ENCODE measurements at places on chromosomes 13 and 19.

GRCh38 chr19:13463296-13463695 lies 43.0 kb downstream of the CACNA1A start:
- DNase-seq: peak; percentile 88

DNA sequence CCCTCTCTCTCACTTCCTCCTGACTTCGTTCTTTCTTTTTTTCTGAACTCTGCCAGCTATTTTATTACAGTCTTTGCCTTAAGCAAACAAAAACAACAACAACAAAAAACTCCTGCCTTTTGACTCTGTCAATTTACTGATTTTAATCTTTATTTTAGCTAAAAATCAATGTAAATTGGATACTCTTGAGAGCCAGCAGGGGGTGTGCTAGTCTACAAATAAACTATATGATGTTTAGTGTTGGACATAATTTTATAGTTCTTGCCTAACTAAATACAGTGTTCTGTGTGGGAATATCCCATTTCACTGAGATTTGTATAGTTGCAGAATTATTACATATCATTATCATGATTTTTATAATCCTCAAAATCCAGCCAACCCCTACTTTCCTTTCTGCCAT lies 1199.9 kb upstream of the SPRY2 start:
- DNase-seq: no peak

DNA sequence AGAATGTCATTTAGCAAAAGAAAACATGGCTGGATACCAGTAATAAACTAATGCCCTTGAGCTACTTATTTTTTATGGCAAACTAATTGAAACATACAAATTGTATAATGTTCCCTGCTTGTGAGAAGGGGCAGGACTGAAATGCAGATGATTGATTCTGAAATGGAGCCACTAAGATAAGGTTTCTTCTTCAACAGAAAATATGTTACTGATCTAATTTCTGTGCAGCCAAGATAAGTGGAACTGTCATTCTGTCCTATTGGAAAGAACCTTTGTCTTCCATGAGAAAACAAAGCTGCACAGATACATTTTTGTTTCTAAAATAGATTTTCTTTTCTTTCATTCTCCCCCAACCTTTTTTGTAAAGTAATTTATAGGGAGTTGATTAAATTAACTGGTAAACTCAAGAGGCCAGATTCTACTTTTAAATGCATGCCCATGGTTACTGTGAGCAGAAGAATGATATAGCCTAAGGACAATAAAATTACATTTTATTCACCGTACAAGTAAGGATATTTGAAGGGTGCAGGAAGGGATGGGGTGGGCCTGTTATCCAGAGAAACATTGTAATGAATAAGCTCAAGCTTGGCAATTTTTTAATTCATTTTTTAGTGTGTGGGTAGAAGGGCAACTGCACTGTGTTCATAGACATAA lies 39.9 kb downstream of the STARD13 start:
- no peak for DNase-seq

DNA sequence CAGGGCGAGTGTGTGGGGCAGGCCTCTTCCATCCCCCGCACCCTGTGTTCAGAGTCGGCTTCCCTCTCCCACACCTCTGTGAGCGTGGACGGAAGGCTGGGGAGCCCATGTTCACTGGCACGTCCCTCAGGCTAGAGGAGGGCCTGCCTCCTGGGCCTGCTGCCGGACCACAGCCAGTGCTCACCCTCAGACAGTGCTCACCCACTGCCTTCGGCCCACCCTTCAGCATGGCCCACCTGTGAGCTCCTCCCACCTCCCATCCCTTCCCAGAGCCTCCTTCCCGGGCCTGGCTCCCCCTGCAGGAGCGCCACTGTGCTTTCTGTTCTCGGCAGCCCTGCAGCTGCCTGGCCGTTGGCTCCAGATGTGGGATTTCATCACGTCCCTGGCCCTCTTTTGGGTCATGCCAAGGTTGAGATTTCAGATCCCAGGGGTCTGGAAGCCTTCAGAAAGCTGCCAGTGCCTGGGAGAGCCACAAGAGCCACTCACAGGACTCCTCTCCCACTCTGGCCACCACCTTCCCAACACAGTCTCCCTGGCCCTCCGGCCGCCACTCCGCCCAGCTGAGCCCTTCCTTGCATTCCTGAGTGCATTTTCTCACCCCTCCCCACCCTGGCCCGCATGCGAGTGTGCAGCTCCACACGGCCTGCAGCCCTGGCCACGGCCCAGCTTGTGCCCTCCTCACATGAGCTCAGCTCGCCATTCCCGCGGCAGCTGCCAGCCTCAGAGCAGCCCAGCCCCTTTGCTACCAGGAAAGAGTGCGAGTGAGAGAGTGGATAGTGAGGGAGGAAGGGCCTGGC lies 25.3 kb downstream of the CAPN12 start:
- DNase-seq: peak; percentile 86

GRCh38 chr19:18436671-18437490 lies 1.1 kb downstream of the ISYNA1 start:
- DNase-seq: peak; percentile 95

DNA sequence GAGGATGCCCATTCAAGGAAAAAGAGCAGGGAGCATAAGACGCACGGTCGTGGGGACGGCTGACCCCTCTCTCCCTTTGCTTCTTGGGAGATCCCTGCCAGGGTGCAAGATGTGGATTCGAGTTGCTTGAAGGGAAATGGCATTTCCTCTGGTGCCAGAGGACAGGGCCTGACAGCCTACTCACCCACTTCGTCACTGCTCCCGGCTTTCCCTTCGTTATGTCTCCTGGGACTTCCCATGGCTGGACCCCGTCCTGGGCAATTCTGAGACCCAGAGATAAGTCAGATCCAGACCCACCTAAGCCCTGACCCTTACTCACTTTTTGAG lies 1.2 kb downstream of the TBC1D17 start:
- no peak for DNase-seq

GRCh38 chr19:41398598-41398997 lies 980 bp downstream of the BCKDHA start:
- DNase-seq: no peak

- DNase-seq: no peak
These were observed 345.5 kb upstream of the TSHZ3 start for GRCh38 chr19:31694761-31695160.

DNA sequence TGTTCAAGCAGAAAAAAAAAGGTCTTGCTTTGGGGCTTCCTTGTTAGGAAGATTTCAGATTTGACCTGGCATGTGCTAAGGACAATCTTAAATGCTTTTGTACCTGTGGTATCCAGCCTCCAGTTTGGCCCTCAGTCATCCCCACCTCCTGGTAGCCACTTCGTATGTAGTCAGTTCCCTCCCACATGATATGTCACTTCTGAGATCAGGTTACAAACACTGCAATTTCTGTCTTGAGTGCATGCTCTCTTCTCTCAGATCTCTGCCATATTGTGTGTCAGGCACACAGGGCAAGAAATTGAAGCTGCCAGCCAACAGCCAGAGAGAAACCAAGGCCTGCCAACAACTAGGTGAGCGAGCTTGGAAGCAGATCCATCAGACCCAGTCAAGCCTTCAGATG lies 60.3 kb upstream of the STARD13 start:
- no peak for DNase-seq

DNA sequence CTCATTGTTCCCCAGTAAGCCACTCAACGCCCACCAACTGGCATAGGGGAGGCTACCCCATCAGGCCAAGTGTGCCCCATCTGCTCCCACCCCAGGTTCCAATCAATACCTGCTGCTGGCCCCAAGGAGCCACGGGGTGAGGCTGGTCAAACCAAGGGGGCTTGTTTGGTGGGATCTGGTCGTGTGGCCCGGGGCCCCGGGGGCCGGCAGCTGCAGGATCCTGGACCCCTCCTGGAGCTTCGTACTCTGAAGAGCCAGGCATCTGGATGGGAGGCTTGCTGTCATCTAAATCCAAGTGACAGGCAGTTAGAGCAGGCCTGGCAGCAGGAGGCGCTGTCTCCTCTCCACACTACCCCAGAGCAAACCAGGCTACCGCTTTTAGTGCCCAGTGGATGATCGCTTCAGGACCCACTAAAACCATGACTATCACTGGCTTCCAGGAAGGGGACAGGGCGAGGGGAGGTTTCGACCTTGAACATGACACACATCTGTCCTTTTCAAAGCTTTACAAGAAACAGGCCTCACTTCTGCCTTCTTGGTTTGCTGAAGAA lies 14.2 kb downstream of the CHERP start:
- DNase-seq: peak; percentile 85

All from endodermal cell (in vitro differentiated cells).